ENCODE measurements at places on chromosomes 16 and 17.

GRCh38 chr16:6822041-6822440 is 510.6 kb upstream of the RBFOX1 start:
- DNase-seq = no peak

- DNase-seq = no peak
These were observed 55.4 kb upstream of the NLK start for GRCh38 chr17:27986805-27987684.

GRCh38 chr16:4678596-4678995 is 14.8 kb upstream of the NUDT16L1 start:
- DNase-seq = no peak

DNA sequence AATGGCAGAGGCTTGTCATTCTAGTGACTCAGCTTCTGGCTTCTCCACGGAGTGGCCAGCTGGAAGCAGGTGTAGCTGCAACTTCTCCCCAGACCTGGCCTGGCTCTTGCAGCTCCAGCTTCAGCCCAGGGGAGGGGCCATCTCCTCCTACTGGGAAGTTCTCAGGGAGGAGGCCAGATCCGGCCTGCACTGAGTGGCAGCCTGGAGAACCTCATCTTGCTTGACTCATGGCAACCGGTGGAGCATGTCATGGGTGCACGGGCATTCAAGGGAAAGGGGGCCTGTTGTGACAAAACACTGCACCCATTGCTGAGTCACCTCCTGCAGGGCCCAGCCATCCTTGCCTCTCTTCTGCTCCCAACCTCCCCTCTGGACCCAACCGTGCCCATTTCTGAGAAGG is 273.9 kb upstream of the MAF start:
- no peak for DNase-seq

GRCh38 chr17:64020056-64020766 is at the start of gene ICAM2:
TSS of gene ICAM2 (minus strand) at chr17:64020633. CDS start at chr17:64006691, 13,942 bp downstream.
- DNase-seq = peak; percentile 20

GRCh38 chr17:76008208-76008607 is 7.6 kb downstream of the CDK3 start:
- DNase-seq = no peak

DNA sequence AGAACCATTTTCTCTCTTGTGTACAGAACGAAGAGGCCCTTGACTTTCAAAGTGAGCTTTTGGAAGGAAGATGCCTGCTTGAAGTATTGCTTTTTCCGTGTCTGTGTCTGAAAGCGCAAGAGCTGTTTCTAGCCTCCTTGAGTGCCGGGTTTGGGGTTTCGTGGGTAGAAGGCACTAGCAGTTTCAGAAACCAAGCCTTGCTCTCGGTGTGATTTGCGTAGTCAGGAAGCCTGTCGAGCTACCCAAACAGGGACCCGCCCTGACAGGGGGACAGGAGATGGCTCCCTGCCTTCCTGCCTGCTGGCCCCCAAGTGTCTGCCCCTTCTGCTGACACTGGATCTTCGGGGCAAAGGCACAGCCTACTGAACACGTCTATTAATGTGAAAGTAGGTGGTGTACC is 322.0 kb downstream of the MAF start:
- DNase-seq = no peak

- DNase-seq = peak; percentile 94
These were observed 20.6 kb downstream of the CHAD start for GRCh38 chr17:50447870-50448595.

GRCh38 chr17:50866950-50867362 is 802 bp upstream of the TOB1 start:
- peak; percentile 69 for DNase-seq

- DNase-seq = no peak
These were observed 72.7 kb downstream of the ABCC1 start for GRCh38 chr16:16021988-16022682.

GRCh38 chr17:39765175-39765574 is 27.4 kb downstream of the GRB7 start:
- no peak for DNase-seq

DNA sequence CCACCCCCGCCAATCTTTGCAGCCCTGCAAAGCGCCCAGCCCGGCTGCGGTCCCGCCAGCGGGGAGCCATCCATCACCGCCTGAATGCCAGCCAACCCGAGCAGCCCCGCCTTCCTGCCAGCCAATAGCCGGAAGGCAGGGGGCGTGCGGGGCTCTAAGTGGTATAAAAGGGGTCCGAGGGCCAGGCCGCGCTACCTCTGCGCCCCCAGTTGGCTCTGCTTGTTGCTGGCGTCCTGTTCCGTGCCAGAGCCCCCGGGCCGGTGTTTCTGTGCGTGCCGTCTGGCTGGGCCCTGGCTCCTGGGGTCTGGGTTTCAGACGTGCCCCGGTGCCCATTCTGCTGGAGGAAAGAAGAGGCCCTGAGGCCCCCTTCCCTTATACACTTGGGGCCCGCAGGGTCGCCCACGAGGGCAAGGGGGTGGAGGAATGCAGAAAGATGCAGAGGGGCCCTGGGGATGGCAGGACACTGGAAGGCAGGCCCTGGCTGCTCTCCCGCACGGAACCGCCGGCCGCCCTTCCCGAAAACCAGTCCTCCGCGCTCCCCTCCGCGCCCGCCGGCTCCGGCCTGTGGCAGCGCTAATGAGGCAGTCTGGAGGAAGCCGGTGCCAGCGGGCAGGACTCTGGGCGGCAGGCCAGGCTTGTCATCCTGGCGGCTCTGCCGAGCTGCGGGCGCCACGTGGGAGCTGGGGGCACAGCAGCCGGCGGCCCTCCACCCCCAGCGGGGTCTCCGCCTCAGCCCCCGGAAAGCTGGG is 14.0 kb downstream of the COPZ2 start:
- DNase-seq = peak; percentile 66

DNA sequence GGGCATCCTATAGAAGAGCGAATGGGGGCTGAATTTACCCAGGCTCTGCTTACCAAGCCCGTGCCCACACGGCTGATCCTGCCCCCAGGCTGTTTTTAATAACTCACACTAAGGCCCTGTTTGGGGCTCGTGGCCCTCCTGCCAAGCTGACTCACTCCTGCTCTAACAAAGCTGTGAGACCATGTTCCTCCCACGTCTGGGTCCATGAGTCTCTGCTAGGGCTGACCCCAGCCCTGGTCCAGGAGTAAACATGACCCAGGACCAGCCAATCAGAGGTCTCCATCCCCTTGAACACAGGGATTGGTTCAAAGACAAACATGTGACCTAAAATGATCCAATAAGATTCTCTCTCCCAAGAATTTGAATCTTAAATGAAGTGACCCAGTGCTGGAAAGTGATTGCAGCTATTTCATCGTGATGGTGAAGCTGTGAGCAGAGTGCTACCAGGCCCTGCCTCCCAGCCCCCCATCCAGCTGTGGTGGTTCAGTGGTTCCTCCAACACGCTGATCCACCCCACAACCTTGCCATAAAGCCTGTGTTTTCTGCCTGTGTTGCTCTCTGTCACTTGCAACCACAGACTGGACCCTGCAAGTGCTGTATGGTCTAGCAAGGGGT is 57.2 kb downstream of the C16orf82 start:
- DNase-seq = no peak

DNA sequence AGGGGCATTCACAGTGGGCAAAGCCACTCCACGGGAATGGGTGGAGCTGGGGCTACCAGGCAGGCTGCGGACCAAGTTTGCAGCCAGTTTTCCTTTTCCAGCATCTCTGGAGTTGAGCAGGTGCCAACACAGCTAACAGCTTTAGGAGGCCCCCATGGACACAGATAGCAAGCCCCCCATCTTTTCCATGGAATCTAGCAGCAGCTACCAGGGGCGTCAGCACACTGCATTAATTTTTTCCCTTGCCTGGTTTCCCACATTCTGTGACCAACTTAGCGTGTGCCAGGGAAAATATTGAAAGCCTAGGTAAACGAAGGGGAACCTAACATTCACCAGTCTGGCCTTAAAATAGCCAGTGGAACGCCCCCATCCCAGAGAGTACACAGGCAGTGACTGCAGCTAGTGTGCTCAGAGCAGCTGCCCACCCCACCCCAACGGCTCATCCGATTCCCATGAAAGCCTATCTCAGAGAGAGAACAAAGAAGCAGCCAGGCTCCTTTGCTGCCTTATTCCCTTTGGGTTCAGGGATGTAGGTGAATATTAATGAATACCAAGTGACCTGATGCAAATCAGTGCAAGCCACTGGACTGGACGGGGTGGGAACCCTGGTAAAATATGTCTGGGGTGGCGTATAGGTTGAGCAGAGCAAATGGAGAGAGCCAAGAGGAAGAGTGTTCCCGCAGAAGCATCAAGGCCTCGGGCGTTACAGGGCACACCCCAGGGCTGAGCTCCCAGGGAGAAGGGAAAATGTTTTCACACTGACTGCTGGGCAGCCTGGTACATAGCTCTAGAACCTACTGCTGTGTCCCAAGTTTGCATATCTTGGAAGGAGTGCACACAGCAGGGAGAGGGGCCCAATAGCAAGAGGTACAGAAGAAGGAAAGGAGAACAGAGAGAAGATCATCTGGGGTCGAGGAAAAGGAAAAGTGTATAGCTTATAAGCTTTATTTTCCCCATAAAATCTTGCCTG is 73.9 kb upstream of the SOX9 start:
- no peak for DNase-seq

- DNase-seq = no peak
These were observed 13.2 kb downstream of the STARD3 start for GRCh38 chr17:39650121-39650579.

DNA sequence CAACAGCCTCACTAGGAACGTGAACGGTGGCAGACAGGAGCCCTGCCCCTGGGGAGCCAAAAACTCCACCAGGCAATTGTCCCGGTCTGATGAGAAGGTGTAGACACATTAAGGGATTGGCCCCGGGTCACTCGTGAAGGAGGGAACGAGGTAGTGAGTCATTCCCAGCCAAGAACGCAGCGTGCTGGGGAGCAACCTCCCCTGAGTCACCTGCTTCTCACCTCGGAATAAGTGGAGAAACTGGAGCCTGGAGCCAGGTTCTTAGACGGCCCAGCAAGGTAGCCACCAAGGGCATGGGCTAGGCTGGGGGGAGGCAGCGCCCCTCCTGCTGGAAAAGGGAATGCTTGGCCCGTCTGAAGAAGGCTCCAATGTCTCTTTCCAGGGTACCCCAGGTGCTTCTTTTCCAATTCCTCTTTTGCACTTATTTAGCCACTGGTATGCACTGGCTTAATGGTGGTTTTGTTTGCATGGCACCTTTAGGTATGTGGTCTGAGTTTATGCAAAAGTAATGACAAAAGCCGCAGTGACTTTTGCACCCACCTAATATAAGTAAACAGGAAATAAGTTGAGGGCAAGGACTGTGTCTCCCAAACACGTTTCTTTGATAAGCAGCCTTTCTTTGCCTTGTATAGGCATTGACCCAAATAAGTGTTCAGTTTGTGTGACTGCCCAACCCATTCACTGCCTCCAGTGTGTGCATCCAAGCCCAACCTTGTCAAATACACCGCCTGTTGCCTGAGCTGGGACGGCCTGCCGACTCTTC is 1.8 kb upstream of the HELZ start:
- DNase-seq = no peak

- no peak for DNase-seq
These were observed 29.0 kb downstream of the KATNB1 start for GRCh38 chr16:57764341-57765159.

GRCh38 chr16:24858219-24859041 is 12.7 kb downstream of the SLC5A11 start:
- DNase-seq = no peak

- no peak for DNase-seq
These were observed 14.5 kb downstream of the TEX14 start for GRCh38 chr17:58677194-58677880.

DNA sequence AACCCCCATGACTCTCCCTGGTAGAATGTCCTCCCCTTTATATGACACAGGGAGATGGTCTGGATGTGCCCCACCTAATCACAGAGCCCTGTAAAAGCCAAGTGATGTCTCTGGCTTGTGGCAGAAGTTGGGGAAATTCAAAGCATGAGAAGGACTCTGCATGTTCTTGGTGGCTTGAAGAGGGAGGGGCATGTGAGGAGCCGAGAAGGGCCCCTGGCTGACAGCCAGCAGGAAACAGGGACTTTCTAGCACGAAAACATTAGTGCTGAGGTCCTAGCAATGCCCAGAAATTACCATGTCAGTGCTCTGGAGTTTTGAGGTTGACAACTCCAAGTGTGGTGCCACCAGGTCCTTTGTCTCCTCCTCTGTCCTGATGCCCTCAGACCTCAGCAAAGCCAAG is 75.9 kb downstream of the USP22 start:
- no peak for DNase-seq

GRCh38 chr17:20929334-20929733 is 113.5 kb downstream of the USP22 start:
- DNase-seq = no peak

DNA sequence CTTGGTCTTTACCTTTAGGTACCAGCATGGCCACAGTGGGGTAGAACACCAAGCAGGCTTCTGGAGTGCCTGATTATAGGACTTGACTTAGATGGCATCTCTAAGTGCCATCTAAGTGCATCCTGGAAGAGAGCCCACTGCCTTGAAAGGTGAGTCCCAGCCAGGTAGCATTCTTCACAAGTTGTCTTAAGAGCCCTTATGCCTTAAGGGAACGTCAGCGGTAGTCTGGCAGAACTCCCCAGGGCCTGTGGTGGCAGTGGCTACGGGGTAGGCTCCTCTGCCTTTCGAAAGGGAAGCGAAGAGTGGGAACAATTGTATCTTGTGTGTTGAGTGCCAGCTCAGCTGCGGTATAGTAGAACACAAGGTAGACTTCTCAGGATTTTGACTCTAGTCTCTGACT is 549.0 kb downstream of the HS3ST4 start:
- no peak for DNase-seq

DNA sequence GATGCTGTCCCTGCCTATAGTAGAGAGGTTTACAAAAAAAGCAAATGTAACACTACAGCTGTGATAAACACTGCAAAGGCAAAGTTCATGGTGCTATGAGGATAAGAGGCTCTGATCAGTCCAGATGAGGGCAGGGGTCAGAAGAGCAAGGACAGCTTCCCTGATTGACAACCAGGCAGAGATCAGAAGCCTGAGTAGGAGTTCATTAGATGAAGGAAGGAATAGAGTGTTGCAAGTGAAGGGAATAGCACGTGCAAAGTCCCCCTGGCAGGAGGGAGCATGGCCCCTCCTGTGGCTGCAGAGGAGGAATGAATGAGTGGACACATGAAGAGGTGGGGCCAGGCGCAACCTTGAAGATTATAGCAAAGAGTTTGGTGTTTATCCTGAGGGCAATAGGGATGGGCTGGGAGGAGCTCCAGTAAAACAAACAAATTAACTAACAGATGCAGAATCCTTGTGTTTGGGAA is 208.4 kb upstream of the IRX5 start:
- DNase-seq = no peak

DNA sequence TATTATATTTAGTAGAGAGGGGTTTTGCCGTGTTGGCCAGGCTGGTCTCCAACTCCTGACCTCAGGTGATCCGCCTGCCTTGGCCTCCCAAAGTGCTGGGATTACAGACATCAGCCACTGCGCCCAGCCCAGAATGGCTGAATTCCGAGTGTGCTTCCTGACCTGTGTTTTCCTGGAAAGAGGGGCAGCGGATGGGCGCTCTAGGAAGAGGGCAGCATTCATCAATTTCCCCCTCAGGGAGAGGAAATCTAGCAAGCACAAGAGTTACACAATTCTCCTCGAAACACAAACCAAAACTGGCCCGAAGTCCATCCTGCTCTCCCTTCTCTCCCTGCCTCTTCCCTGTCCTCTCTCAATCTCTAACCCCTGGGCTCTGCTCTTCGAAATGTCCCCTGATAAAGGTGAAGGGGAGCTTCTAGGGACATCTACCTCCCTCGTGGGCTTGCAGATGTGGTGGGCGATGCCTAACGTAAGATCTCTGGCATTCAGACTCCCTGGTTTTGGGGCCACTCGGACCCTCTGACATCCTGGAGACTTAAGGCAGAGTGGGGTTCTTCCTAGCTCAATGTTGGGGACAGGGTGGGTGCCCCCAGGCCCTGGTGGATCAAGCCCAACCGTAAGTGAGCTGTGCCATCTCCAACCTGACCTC is 1.0 kb downstream of the IL27 start:
- no peak for DNase-seq

- DNase-seq = no peak
These were observed 3.6 kb downstream of the CES5A start for GRCh38 chr16:55871411-55872038.

GRCh38 chr17:11495613-11496012 is 102.7 kb upstream of the DNAH9 start:
- no peak for DNase-seq
